LHCN-M2 (cell line): ENCODE measurements at places on chromosomes 12 and 14.

DNA sequence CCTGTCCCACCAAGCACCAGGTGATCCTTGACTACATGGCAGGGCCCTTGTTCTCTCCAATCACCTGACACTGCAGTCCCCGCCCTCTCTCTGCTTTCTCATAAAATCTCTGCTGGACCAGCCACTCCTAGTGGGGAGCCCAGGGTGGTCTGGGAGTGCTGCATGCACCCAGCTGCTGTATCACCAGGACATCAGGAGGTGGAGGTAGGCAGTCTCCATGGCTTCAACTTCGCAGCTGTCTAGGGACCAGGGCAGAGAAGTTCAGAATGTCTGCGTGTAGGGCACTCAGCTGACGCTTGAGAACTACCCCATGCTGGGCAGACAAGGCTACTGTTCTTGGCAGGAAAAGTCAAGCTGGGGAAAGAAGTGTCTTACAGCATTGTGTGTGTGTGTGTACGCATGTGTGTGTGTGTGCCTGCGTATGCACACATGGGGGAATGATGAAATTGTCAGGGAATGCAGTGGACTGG is 2.6 kb downstream of the WSCD2 start:
- no peak for DNase-seq

DNA sequence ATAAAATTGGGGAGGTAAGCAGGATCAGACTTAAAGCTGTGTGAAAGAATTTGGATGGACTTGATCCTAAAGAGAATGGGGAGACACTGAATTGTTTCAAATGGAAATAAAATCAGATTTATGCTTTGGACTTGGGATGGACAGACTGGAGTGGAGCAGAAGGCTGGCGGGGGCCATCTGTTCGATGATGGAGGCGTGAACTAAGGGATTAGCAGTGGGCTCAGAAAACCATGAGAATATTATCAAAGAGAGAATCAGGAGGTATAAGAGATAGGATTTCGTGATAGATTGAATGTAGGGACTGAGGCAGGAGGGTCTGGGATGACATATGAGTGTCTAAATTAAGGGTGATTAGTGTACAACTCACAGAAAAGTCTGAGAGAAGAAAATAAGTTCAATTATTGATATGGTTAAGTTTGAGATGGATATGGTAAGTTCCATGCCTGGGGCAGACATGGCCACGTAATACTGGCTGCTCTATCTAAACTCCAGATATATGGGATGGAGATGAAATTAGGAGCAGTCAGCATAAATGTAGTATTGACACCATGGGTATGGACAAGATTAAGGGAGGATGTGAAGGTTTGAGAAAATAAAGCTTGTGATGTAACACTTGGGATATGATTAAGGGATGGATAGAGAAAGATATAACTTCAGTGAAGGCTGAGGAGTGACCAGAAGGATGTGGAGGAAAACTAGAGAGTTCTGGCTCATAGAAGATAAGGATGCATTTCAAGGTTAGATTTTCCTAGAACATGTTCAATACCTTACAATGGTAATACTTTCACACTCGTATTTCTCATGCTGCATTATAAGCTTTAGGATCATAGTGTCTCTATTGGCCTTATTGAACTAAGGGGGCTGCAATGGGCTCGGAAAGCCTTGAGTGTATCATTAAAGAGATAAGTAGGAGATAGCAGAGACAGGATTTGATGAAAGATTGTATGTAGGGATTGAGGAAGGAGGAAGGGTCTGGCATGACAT is 1.0 kb upstream of the TSSK4 start:
- DNase-seq: no peak

GRCh38 chr12:91163116-91163515 is 19.5 kb downstream of the DCN start:
- DNase-seq: no peak

DNA sequence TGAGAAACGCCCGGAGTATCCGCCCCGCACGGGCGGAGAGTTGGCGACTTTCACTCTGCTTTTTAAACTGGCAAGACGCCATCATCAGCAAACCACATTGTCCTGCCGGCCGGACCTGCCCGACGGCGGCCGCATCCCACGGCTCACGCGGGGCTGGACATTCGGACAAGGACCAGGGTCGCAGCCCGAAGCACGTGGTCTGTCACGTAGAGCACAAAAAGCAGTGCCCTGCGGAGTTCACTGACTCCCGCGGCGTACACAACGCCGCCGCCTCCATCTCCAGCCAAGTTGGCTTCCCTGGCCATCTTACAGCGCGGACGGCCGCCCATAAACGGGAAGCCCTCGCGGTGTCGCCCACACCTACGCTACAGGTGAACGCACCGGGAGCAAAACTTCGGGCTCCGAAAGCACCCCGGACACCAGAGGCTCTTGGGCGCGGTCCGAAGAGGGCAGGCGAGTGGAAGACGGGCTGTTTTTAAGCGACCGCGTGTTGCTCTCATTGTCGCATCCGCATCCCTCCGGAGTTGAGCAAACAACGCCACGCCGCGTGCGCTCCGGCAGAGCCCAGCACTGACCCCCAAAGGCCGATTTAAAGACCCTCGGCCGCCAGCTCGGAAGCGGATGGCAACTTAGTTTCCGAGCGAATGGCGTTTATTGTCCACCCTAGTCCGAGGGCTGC is 966 bp downstream of the SINHCAF start:
- peak; percentile 44 for DNase-seq

DNA sequence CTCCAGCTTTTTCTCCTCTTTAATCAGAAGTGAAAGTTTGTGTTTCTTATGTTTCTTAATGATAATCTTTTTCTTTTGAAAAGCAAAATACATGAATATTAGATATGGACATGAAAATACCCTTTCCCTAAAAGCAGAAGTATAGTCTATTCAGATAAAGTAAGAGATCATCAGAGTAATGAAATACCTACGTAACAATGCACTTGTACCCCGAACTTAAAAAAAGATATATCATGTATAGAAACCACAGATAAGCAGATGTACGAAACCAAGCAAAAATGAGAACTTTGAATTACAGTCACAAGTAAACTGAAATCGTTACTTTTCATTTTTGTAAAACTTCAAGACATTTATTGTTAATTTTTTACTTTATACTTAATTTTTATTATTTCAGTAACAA is 1.5 kb upstream of the GPR65 start:
- no peak for DNase-seq

DNA sequence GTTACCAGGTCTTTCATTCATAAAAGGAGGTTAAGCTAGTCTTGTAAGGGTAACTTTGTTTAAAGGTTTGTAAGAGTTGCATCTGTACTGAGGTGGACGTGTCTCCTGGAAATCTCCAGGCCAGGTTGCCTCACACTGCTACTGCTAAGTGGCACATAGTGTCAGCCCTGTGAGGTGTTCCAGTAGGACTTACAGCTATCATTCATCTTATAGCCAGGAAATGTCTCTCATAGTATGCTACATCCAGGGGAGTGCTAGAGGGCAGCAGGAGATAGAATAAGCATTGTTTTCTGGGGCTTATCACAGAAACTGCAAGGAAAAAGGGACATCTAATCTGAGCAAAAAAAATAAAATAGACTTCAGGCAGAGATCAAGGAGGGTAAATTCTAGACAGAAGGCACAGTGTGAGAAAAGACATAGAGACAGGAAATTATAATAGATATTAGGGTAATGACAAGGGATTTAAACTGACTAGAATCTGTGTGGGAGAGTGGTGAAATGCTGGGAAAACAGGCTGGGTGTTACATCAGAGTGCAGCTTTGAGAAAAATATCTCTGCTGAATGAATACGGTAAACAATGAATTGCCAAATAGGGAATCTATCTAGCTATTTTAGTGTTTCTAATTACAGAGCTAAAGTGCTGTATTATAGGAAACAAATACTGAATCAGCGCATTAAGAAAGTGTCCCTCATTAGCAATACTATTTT is 205.1 kb upstream of the ABCD2 start:
- no peak for DNase-seq

DNA sequence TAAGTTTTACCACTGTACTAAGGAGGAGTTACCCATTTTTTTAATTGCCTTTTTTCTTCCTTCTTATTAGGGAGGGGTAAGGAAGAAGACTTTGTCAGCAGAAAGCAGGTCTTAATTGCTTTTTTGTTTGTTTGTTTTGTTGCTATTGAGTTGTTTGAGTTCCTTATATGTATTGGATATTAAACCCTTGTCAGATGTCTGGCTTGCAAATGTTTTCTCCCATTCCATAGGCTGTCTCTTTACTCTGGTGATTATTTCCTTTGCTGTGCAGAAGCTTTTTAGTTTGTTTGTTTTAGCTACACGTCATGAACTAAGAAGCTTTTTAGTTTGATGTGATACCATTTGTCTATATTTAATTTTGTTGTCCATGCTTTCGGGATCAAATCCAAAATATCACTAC is 13.3 kb downstream of the SPIC start:
- DNase-seq: no peak

- no peak for DNase-seq
These were observed 496 bp upstream of the ISCU start for GRCh38 chr12:108561852-108562347.

DNA sequence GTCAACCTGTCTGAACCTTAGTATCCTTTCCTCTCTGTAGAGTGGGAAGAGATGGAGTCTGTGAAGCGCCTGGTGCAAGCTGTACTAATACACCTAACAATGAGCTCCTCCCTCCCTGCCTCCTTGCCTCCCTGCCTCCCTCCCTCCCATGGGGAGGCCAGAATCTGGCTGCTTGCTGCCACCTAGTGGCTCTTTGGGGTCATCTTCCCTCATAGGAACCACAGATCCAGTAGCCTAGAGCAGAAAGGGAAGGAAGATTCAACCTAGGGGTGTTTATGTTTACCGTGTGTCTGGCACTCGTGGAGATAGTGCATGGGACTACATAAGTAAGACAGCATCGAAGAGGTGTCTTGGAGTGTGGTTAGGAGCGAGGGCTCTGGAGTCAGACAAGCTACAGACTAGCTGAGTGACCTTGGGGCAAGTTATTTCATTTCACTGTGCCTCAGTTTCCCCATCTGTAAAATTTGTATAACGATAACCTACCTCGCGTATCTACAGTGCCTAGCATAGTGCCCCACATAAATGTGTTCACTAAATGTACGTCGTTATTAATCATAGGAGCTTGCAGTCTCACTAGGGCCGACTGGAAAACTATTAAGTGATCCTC is 35.5 kb upstream of the TSPAN9 start:
- DNase-seq: peak; percentile 79

- no peak for DNase-seq
These were observed 6.9 kb upstream of the SVOP start for GRCh38 chr12:109027767-109028166.

DNA sequence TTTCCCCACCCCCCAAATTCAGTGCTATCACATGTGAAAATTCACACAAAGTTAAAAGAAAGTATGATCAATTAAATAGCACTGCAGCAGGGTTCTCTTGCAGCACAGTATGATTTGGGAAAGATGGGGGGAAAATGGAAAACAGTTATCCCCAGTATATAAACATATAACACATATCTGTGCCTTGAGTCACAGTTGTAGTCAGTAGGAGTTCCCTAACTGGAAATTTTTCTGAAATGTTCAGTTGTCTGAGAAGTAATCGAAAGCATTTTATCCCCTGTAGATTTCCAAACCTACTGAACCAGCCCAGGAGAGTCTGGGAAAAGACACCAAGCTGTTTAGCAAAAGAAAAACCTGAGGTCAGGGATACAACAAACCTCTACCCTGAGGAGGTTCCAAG is 47.0 kb downstream of the C12orf50 start:
- DNase-seq: peak; percentile 17

GRCh38 chr14:60197629-60198303 is 32.6 kb upstream of the DHRS7 start:
- DNase-seq: no peak

DNA sequence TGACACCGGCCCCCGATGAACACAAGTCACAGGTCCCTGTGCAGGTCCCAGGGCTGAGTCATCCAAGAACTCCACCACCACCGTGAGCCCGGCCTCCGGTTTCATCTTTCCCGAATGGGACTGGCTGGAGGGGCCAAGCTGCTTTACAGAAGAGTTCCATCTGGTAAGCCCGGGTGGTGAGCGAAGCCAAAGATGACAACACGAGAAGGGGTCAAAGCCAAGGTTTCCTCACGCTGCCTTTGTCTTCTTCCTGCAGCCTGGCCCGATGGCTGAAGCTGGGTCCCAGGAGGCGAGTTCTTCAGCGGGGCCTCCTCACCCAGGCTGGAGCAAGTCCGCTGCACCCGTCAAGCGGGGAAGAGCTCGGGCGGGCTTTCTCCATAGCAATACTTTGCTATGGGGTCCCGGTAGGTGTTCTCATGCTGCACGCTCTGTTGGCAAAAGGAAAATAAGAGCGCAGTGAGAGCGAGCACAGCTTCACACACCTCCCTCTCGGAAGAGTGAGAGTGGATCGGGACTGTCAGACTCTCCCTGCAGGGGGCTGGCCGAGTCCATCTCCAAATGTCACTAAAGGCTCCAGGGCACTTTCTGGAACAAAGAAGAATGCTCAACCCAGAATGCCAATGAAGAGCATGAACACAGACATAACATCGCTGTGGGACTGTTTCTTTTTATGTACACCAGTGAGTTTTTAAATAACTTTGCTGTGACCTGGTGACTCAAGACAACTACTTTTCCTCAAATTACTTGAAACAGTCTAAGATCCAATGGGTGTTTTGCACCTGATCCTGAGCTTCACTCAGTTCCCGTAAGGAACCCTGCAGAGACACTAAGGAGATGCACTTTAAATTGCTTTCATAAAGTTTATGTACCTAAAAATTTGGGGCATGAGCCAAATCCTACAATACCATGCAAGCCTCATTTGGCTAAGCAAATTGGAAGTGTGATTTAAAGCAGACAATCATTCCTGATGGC is 20.1 kb downstream of the SPRING1 start:
- no peak for DNase-seq

GRCh38 chr14:40096968-40097367 is 664.7 kb upstream of the FBXO33 start:
- no peak for DNase-seq

GRCh38 chr12:9260931-9261330 is 52.7 kb upstream of the PZP start:
- no peak for DNase-seq

- no peak for DNase-seq
These were observed 33.4 kb upstream of the ALG10 start for GRCh38 chr12:33988913-33989312.

DNA sequence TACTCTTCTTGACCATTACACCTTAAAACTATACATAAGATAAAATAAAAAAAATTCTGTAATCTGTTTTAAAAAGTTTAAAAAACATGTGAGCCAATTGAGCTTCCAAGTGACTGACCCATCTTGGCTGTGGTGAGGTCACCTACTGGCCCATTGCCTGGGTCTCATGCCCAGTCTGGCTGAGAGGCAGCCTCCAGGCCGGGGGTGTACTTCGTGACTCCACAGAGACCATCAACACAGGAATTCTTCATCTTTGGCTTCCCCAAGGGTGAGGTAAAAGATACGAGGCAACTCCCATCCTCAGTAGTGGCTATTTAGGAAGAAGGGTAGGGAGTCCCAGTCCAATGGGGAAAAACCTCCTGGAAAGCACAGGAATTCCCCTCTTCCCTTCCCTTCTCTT is 113.2 kb downstream of the APAF1 start:
- DNase-seq: no peak

GRCh38 chr12:50325890-50326391 is 42.6 kb upstream of the LIMA1 start:
- no peak for DNase-seq

GRCh38 chr14:105602243-105602750 is 75.9 kb downstream of the TMEM121 start:
- no peak for DNase-seq
